Regular cardiac myocyte (primary cell): ENCODE measurements at places on chromosomes 6 and 20. TPM values are rescaled to one million over a fixed set of nuclear protein-coding genes. Genes with fewer than 3 reads are reported as not detected.

ZBP1 gene
- not detected in 2 replicates for total RNA-seq

SSTR4 gene
- total RNA-seq, result not detected in 2 replicates

TFAP2D gene
- total RNA-seq, result not detected in 2 replicates

UCKL1 gene
- 13.5 and 25.9 TPM in 2 replicates for total RNA-seq

GFRA4 gene
- not detected in 2 replicates for total RNA-seq

DZANK1 gene
- total RNA-seq, result 0.56 and 1.2 TPM in 2 replicates

CCN2 gene
- 233 and 323 TPM in 2 replicates for total RNA-seq

PEX7 gene
- total RNA-seq, result 12.7 and 14.4 TPM in 2 replicates

PLN gene
- 0.19 and 3.1 TPM in 2 replicates for total RNA-seq

EGFL8 gene
- total RNA-seq, result 0.58 and 1.4 TPM in 2 replicates

MYBL2 gene
- total RNA-seq, result 0.56 and 20.1 TPM in 2 replicates

ASIP gene
- not detected in 2 replicates for total RNA-seq

SALL4 gene
- total RNA-seq, result under 0.01 and 0.28 TPM in 2 replicates

NSFL1C gene
- total RNA-seq, result 22.0 and 39.3 TPM in 2 replicates
